ENCODE measurements at places on chromosomes 13 and 19. TPM values are rescaled to one million over a fixed set of nuclear protein-coding genes. Genes with fewer than 3 reads are reported as not detected.

TMEM205 gene
- total RNA-seq = 117 TPM

NALCN gene
- 4.4 TPM for total RNA-seq

GADD45B gene
- 78.0 TPM for total RNA-seq

GRIK5 gene
- 1.0 TPM for total RNA-seq

GAPDHS gene
- not detected for total RNA-seq

DLL3 gene
- total RNA-seq = 12.3 TPM

MUC16 gene
- total RNA-seq = not detected

NPAS1 gene
- total RNA-seq = 5.8 TPM

C1QTNF9B gene
- not detected for total RNA-seq

FAM216B gene
- not detected for total RNA-seq

GRK1 gene
- not detected for total RNA-seq

IGFL3 gene
- not detected for total RNA-seq

FGF22 gene
- total RNA-seq = 0.87 TPM

OR10H1 gene
- not detected for total RNA-seq

GFY gene
- 0.14 TPM for total RNA-seq

JAK3 gene
- 0.32 TPM for total RNA-seq

ZNF728 gene
- not detected for total RNA-seq

MCOLN1 gene
- 6.6 TPM for total RNA-seq

UQCRFS1 gene
- 133 TPM for total RNA-seq

DLEU7 gene
- total RNA-seq = not detected

KCNRG gene
- 0.41 TPM for total RNA-seq

RUBCNL gene
- total RNA-seq = 0.08 TPM

LYPD5 gene
- total RNA-seq = 0.09 TPM

GRIN2D gene
- 10.6 TPM for total RNA-seq

NKPD1 gene
- total RNA-seq = 0.13 TPM
